Stomach (tissue), 19 donors: ENCODE measurements at places on chromosomes 12 and 14.

GRCh38 chr12:113795445-113795844, 170.7 kb downstream of the RBM19 start:
- H3K36me3 ChIP-seq, result no peaks in the 10 kb centered on the region
- H3K4me1 ChIP-seq, result no peaks in the 10 kb centered on the region
- H3K27ac ChIP-seq, result no peak overlapping the region
- no peak for DNase-seq
- no peak overlapping the region for H3K4me3 ChIP-seq

GRCh38 chr14:78673845-78674244, 503.7 kb downstream of the NRXN3 start:
- no peaks in the 10 kb centered on the region for H3K36me3 ChIP-seq
- no peak overlapping the region for H3K27ac ChIP-seq
- H3K4me3 ChIP-seq, result no peak overlapping the region
- no peak for DNase-seq

GRCh38 chr12:11688379-11688778, 38.9 kb downstream of the ETV6 start:
- H3K4me1 ChIP-seq, result peaks cover 83% of the 10 kb centered on the region
- H3K36me3 ChIP-seq, result no peaks in the 10 kb centered on the region
- DNase-seq, result no peak

- no peak within 1 kb of the TSS for H3K27ac ChIP-seq
- no peak within 1 kb of the TSS for H3K4me3 ChIP-seq
- H3K36me3 ChIP-seq, result no peaks in the 10 kb centered on the region
- no peaks in the 10 kb centered on the region for H3K27me3 ChIP-seq
Measured at GRCh38 chr14:46651526-46652144, at the start of gene RPL10L. RPL10L (minus strand) TSS chr14:46651781; CDS start chr14:46651736, 45 bp downstream.

DNA sequence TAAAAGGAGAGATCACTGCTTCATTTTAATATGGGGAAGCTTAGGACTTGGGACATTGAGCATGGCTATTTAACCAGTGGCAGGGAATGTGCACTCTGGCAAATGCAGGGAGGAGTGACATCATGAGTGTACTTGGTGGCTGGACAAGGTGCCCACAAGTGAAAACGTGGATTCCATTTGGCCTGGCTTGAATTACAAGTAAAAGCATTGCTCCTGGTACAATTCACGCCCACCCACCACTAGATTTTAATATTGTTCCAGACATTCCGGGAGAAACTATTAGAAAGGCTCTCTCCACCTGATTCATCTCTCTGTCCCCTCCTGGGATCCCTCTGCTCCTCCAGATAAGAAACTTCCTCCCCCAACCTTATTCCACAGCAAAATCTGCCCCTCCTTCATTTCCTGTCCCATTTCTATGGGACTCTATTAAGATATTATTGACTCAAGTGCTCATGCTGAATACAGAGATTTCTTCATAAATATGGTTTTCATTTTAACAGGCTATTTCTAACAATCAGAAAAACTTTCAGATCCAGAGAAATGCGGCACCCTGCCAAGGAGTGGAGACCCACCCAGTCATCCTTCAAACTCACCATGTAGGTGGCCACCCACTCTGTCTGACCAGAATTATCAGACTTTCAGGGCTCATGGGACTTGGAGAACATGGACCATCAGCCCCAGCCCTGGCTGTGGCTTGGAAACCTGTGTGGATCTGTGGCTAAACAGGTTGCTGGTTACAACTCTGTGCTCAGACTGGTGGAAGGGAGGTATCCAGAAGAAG, 43.2 kb downstream of the SSPN start:
- H3K36me3 ChIP-seq, result no peaks in the 10 kb centered on the region
- H3K4me3 ChIP-seq, result no peak overlapping the region
- no peak for DNase-seq
- no peaks in the 10 kb centered on the region for H3K27me3 ChIP-seq
- no peak overlapping the region for H3K27ac ChIP-seq

DNA sequence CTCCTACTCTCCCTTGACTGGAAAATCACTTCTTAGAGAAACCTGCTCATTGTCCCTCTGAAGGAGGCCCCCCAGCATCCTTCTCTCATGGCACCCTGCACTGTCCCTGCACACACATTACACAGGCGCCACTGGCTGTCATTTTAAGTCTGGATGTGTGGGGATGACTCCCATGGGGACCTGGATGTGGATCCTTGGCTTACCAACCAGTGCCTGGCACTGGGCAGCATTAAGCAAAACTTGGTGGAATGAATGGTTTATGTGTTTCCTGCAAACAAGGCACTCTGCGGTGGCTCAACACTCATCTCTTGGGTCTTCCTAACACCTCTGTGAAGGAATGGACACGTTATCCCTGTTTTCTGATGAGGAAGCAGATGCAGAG, 162.4 kb downstream of the RBM19 start:
- no peak overlapping the region for H3K27ac ChIP-seq
- no peak overlapping the region for H3K4me3 ChIP-seq
- no peak for DNase-seq
- H3K4me1 ChIP-seq, result no peaks in the 10 kb centered on the region
- no peaks in the 10 kb centered on the region for H3K27me3 ChIP-seq

GRCh38 chr12:104747955-104748354, 210.1 kb downstream of the SLC41A2 start:
- H3K27ac ChIP-seq, result no peak overlapping the region
- H3K27me3 ChIP-seq, result no peaks in the 10 kb centered on the region
- H3K4me1 ChIP-seq, result peaks cover 46% of the 10 kb centered on the region

DNA sequence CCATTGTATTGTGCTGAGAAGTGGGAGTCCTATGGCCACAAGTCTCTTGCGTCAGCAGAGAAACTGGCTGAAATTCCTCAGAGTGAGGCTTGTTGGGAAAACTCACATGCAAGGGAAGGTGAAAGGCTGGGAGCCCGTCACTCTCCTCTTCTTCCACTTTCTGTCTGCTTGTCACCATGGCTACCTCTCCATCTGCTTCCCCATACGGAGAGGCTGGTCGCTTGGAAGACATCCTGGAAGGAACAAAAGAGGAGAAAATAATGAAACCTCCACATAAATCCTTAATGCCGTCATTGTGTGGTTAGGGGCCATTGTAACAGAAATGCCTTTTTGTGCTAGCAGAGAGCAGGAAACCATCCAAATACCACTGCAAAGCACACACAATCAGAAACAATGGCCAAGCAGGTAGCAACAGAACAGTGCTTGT, 53.7 kb downstream of the SOX5 start:
- no peaks in the 10 kb centered on the region for H3K4me1 ChIP-seq
- no peak overlapping the region for H3K27ac ChIP-seq
- peak; percentile 25 for DNase-seq
- H3K27me3 ChIP-seq, result no peaks in the 10 kb centered on the region
- no peaks in the 10 kb centered on the region for H3K36me3 ChIP-seq
- H3K4me3 ChIP-seq, result no peak overlapping the region

DNA sequence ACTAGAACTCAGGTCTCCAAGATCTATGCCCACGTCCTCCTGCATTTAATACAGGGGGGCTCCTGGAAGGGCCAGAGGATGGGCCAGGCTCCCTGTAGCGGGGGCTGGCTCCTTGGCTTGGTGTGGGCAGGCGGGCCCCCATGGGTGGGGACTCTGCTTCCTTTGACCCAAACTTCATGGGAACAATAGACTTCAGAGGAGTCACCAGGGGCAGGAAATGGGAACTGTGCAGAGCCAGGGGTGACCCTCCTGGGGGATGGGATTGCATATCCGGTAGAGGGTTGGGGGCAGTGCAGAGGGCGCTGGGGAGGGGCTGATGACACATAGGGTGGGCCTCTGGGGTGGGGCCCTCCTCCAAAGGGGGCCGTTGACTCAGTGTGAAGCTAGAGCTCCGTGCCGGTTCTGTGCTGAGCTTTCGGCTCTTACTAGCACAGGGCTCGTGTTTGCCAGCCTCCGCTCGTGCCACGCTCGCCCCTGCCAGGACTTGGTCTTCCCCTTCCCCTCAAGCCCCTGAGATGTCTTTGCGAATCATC, 4.6 kb downstream of the TEAD4 start:
- DNase-seq, result no peak
- no peaks in the 10 kb centered on the region for H3K36me3 ChIP-seq
- H3K27ac ChIP-seq, result peak overlapping the region; percentile 42

- no peak overlapping the region for H3K27ac ChIP-seq
- H3K4me1 ChIP-seq, result no peaks in the 10 kb centered on the region
- no peaks in the 10 kb centered on the region for H3K36me3 ChIP-seq
- no peaks in the 10 kb centered on the region for H3K27me3 ChIP-seq
Measured at GRCh38 chr14:26835979-26836570, 238.2 kb upstream of the NOVA1 start.

GRCh38 chr14:62081012-62081612, 318.9 kb downstream of the SNAPC1 start:
- no peaks in the 10 kb centered on the region for H3K27me3 ChIP-seq
- no peak for DNase-seq
- H3K27ac ChIP-seq, result no peak overlapping the region
- no peaks in the 10 kb centered on the region for H3K36me3 ChIP-seq

DNA sequence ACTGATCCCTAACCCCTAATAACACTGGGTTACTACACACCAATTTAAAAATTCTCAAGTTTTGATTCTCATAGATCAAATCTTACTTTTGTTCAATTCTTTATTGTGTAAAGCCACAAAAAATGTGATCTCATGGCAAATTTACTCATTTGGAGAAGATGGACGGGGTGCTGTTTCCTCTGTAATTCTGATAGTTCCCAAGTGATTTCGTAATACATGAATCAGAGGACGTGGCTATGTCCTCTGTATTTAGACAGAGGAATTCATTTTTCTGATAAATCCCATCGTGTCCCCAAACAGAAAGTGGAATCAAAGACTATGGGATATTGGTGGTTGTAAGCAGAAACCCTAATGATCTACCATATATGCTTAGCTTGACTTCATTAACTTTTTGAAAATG, 76.6 kb upstream of the GNG2 start:
- no peak overlapping the region for H3K27ac ChIP-seq
- no peak for DNase-seq
- H3K27me3 ChIP-seq, result peaks cover 6% of the 10 kb centered on the region
- H3K36me3 ChIP-seq, result no peaks in the 10 kb centered on the region
- peaks cover 7% of the 10 kb centered on the region for H3K4me1 ChIP-seq

DNA sequence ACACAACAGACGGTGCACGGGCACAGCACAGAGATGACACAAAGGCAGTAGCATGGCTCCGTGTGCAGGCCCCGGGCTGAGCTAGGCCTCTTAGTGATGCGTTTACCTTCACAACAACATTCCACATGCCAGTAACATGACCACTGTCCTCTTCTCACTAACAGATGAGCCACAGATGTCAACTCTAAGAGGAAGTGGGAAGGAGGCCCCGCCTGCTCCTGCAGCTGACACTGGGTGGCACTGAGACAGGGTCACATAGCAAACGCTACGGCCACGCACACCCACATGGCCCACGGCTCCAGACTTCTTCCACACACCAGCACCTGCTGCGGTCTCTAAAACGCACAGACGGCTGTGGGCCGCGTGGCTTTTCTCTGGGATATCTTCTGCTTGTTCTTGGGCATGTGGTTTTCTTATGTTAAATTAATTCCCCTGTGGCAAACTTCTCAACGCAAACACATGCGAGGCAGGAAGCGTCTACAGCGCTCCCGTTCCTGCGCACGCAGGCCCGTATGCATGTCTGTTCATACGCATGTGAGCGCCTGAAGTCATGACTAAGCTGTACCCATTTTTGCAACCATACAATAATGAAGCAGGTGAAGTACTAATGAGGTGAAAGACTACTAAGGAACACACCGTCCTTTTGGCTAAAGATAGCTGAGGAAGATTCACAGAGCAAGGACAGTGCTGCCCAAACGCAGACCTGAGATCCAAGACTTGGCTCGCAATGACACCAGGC, 26.8 kb downstream of the AMN start:
- no peaks in the 10 kb centered on the region for H3K27me3 ChIP-seq
- H3K4me3 ChIP-seq, result no peak overlapping the region

GRCh38 chr12:93166541-93167307, 211.0 kb upstream of the NUDT4 start:
- peaks cover 5% of the 10 kb centered on the region for H3K4me1 ChIP-seq
- DNase-seq, result no peak
- H3K27ac ChIP-seq, result no peak overlapping the region

DNA sequence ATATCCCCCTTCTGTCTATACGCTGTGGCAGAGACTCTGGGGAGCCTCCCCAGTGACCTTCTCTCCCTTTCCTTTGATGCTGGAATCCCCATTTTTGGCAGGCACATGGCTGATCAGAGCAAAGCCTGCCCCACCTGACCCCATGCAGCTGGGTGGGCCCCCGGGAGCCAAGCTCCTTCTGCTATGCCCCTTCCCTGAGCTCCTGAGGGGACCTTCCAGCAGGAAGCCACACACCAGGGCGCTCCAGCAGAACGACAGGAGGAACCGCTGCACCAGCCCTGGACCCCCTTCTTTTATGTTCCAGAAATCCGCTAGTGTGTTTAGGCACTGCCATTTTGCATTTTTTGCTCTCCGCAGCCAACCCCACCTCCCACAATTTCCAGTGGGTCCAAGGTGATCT, 44.6 kb downstream of the TRAFD1 start:
- DNase-seq, result no peak
- H3K36me3 ChIP-seq, result peaks cover 91% of the 10 kb centered on the region
- H3K27ac ChIP-seq, result no peak overlapping the region

DNA sequence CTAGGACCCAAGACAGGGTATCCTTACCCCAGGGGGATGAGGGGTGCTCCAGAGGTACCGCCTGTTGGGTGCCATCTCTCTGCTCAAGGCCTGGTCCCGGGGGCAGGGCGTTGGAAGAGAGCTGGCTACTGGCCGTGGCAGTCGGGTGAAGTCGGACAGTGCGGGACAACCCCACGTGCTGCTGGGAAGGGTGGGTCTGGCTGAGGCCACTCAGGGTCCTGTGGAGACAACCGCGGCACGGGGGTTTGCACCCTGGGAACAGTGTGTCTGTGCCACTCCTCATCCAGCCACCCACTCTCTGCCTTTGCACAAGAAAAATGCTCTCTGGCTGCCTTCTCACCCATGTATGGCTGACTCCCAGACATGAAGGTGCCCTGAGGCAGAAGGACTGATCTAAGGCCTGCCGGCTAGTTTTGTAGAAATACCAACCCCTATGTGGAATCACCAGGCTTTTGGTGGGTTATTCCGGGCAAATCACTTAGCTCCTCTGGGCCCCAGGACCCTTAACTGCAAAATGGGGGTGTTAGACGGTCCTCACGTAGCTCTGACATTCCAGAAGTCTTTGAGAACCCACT, 56.5 kb downstream of the LTBP2 start:
- H3K36me3 ChIP-seq, result no peaks in the 10 kb centered on the region
- peaks cover 11% of the 10 kb centered on the region for H3K4me1 ChIP-seq
- no peak overlapping the region for H3K27ac ChIP-seq
- no peaks in the 10 kb centered on the region for H3K27me3 ChIP-seq
- no peak for DNase-seq
- no peak overlapping the region for H3K4me3 ChIP-seq

GRCh38 chr14:98906123-98906995, 365.6 kb downstream of the BCL11B start:
- DNase-seq, result no peak
- no peak overlapping the region for H3K27ac ChIP-seq
- H3K36me3 ChIP-seq, result no peaks in the 10 kb centered on the region
- no peak overlapping the region for H3K4me3 ChIP-seq

DNA sequence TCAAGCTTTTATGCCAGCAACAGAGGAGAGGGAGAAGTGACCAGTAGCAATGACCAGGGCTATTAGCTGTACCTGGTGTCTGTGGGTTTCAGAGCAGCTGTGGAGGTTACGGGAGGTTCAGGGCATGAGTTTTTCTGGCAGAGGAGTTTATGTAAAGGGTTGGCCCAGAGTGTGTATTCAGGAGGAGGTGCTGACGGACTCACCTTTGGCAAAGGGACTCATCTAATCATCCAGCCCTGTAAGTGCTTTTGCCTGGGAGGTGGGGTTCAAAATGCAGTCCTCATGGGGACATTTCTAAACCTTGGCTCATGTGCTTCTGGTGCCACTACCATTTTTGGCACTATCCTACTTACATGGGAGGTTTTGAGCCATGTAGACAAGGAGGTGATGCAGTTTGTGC, 95.3 kb downstream of the DAD1 start:
- H3K4me1 ChIP-seq, result peaks cover 19% of the 10 kb centered on the region
- H3K4me3 ChIP-seq, result no peak overlapping the region
- H3K27me3 ChIP-seq, result no peaks in the 10 kb centered on the region
- H3K36me3 ChIP-seq, result no peaks in the 10 kb centered on the region
- no peak overlapping the region for H3K27ac ChIP-seq
- no peak for DNase-seq
